ENCODE measurements at places on chromosomes 5 and 9. TPM values are rescaled to one million over a fixed set of nuclear protein-coding genes. Genes with fewer than 3 reads are reported as not detected.

The IL9 gene
- total RNA-seq = not detected

GRCh38 chr5:92552206-92553160 is 1028.5 kb downstream of the NR2F1-AS1 start:
- no peak for DNase-seq

DNA sequence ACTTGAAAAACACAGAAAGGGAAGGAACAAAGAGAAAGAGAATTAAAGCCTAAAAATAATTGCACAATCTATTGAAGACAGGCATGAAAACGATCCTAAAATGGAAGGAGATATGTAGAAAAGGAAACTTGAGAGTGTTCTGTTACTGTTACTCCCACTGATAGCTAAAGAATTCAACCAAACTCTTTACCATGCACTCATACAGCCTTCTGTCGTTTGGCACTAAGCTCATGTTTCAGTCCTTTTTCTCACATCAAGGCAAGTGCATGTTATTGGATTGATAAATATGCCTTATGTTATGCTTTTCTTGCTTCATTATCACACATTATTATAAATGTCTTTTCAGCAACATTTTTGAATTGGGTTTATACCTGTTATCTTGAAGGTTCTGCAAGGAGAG is 696.5 kb downstream of the EFNA5 start:
- no peak for DNase-seq

DNA sequence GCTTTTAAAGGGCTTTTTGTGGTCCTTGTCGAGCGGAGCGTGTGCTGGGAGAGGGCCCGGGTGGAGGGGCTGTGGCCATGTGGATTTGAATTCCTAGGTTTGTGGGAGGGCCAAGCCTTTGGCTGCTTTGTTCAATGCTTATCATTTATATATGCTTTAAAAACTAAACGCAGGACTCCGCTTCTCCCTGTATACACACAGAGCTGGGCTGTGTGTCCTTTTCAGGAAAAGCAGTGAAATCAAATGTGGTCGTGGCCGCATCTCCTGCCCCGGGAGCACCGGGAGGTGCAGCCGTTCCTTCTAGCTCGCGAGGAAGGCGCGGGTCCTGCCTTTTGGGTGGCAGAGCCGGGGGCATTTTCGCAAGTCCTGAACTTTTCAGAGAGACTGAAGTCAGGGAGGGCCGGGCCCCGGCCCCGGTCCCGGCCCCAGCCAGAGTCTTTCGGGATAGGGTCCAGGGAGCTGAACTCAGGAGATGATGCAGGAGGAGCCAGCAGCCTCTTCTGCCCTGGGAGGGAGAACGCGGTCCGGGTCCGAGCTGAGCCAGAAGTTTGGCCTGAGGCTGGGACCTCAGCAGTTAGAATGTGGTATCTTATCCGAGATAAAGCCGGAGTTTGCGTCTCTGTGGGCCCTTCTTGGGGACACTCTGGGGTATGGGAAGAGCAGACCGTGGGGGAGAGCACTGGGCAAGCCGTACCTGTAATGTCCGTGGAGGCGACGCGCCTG is 158.8 kb downstream of the C9orf152 start:
- no peak for DNase-seq

DNA sequence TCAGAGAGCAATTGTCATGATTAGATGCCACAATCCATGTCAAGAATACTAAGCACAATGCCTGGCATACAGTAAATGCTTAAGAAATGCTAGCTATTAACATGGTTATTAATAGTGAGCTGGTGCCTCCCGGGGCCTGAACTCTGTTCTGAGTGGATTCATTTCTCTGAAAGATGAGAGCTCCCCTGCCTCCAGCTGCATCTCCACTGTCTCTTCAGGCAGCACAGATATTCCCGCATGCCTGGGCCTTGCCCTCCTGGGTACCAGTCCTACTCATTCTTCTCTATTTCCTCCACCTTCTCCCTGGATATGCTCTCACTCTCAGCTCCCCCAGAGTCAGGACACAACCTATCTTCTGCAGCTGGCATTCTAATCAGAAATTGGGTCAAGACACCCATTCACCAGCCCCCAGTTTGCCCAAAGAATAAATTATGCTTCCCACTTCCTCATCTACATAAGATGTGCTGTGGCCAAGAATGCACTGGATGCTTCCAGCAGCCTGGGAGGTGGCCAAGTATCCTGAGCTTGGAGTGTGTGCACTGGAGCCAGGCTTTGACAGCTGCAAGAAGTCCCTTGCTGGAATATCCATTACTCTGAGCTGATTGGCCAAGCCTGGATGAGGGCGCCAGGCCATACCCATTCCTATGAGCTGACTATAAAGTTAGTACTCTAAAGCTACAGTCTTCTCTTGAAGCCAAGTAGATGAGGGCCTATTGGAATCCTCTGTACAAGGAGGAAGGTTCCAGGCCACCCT is 669.0 kb downstream of the ACTL7B start:
- DNase-seq = no peak

DNA sequence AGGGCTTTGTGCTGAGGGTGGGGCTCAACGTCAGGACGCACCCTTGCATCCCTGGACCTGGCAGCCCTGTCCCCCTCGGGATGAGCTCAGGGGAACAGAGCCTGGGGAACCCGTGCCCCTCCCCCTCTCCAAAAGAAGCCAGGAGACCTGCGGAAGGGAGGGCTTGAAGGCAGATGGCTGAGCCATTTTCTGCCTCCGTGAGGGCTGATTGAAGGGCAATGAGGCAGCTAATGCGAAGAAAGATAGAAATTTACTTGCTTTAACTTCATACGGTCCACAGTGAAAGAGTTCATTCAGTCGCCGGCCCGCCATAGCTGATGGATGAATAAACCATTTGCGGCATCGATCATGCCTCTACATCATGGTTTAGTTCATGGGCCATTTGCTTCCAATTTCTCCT is 28.8 kb downstream of the ASS1 start:
- no peak for DNase-seq

DNA sequence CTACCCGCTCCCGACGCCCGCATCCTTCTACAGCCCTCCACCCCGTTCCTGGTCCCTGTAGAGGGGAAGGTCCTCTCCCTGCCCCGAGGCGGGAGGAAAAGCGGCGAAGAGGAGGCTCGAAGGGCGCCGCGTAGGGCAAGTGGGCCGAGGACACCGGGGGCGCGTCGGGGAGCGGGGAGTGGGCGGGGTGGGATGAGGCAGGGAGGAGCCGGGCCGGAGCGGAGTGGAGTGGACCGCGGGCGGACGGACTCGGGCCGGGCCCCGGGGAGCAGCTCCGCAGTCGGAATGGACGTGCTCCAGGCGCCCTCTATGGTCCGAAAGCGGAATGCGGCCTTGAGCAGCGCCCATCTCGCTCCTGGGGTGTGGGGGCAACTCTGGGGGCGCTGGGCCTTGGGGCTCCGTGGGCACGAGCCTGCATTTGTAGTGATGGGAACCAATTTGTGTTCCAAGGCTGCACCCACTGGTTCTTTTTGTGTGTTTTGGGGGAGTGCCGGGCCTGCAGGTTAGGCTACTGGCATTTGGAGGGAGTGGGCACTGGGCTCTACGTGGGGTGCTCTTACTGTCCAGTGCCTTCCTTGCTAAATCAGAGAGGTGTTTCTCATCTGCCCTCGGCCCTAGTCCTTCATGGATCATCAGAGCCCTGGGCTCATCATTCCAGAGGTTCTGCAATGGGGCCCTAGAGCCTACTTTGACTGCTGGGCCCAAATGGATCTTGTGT is 7.3 kb downstream of the IRX1 start:
- DNase-seq = no peak

- DNase-seq = no peak
Measured at GRCh38 chr5:7018198-7018597, 305.0 kb downstream of the TENT4A start.

GRCh38 chr9:135198586-135199285 is 111.3 kb downstream of the OLFM1 start:
- no peak for DNase-seq

DNA sequence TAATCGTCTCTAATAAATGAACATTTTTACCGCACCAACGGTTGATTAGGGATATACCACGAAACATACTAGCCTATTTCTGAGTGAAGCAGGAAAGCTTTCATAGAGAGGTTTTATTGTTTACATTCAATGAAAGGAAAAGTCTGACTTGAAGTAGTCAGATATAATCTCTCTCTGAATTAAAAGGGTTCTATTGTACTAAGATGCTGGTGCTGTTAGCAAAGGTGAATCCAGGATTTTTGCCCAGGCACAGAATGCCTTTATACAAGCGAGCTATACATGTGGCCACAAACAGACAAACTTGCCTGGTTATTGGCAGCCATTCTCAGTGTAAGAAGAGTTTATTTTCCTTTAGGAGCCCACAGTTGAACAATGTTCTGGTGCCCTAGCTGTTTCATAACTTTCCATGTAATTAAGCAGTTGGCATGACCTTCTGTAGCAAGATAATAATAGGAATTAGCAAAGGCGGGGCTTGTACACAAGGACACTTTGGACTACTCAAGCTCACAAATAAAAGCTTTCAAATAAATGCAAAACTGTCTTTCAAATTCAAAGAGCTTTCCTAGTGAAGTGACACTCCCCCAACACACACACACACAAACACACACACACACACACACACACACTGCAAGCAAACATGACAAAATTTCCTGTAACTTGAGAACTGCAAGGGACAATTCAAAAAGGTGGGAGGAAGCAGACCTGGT is 198.7 kb upstream of the MAP3K1 start:
- no peak for DNase-seq

DNA sequence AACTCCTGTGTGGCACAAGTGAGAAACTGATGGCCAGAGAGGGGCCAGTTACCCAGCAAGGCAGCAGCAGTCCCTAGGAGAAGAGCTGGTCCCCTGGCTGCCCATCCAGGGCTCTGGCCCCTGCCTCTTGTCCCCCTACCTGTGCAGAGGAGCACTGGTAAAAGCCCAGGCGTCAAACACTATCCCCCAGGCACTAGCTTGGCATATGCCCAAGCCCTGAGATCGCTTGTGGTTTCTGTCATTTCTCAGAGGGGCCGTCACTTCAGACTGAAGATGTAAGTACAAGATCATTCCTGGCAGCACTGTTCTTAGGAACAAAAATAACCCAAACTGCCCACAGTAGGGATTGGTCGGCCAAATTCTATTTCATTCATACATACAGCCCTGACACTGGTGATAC is 53.9 kb downstream of the COL15A1 start:
- DNase-seq = no peak

The SVEP1 gene
- total RNA-seq = 39.0 TPM

- no peak for DNase-seq
Measured at GRCh38 chr9:131517761-131518190, 13.3 kb downstream of the UCK1 start.
